K562 (cell line): ENCODE measurements at places on chromosomes 7 and 10.
A peak's percentile ranks its signal among the peaks of the same experiment; 100 is the strongest.

GRCh38 chr10:34177445-34177844 lies 637.7 kb downstream of the PARD3 start:
- DNase-seq = no peak

DNA sequence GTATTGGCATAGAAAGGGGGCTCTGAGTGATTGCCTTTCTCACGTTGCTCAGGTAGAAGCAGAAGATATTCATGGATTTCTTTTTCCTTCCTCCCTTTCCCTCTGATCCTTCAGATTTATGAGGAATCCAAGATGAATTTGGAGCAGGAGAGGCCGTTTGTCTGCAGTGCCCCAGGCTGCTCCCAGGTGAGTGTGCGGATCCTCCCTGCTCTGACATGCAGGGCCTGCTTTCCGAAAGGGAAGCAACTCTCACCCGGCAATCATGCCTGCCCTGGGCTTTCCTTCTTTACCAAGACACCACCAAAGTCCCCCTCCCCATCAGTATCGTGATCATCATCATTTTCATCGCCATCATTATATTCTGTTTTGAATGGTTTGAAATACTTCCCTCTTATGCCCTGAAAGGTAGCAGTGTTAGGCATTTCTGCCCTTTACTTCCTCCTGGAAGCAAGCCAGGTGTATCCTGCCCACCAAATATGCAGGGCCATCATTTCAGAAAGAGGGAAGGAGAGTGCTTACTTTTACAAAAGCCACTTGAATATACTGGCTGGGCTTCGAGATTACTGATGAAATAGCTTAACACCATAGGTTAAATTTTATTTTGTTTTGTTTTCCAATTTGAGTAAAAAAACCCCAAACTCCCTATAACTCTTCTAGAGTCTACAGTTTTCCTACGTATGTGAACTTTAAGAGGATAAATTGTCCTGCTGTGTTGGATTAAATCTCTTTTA lies 75.9 kb downstream of the CREB5 start:
- DNase-seq = no peak

- no peak for DNase-seq
Measured at GRCh38 chr7:112566442-112567324, 85.9 kb downstream of the LSMEM1 start.

GRCh38 chr10:132539431-132539839 lies 1.8 kb downstream of the INPP5A start:
- no peak for DNase-seq

DNA sequence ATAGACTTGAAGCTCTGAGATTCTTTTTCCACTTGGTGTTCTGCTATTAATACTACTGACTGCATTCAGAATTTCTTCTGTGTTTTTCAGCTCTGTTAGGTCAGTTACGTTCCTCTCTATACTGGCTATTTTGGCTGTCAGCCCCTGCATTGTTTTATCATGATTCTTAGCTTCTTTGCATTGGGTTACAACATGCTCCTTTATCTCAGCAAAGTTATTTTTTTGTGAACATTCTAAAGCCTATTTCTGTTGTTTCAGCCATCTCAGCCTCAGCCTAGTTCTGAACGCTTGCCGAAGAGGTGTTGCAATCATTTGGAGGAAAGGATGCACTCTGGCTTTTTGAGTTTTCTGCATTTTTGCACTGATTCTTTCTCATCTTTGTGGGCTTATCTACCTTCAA lies 201.5 kb upstream of the GNAI1 start:
- no peak for DNase-seq

DNA sequence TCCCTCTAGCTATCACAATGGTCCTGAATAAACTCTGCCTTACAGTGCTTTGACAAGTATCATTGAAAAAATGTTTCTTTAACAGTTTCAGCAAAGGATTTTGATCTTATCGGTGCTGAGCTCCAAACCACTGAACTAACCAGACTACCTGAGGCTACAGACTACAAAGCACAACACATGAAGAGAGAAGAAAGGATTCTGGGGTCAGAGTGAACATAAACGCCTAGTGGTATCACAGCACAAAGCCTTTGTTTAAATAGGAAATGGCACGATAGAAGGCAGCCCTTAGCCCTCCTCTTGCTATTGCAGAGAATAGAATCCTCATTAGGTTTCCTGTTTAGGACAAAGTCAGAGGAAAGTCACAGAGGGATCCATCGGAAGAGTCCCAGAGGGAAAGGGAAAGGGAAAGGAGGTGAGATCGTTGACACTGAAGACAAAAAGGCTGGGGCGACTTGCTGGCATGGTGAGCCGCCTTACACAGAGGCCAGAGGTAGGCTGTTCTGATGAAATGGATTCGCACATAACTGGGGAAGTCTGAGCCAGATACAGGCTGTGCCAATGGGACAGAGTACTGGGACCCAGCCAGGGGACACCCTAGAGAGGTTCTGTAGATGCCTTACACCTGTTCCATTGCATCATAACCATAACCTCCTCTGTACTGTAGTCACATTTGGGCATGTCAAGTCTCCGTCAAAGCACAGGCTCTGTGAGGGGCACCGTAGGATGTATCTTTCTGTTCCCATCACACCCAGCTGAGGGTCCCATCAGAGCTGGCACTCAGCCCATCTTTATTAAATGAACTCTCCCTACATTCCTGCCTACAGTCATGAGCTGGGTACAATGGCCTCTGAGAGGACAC lies 71.5 kb downstream of the XPNPEP1 start:
- DNase-seq = no peak

DNA sequence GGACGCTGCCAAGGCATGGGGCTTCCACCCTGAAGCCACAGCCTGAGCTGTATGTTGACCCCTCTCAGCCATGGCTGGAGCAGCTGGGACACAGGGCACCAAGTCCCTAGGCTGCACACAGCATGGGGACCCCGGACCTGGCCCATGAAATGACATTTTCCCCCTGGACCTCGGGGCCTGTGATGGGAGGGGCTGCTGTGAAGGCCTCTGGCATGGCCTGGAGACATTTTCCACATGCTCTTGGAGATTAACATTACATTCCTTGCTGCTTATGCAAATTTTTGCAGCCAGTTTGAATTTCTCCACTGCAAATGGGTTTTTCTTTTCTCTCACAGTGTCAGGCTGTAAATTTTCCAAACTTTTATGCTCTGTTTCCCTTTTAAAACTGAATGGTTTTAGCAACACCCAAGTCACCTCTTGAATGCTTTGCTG lies 463.6 kb downstream of the ZWINT start:
- no peak for DNase-seq

- no peak for DNase-seq
Measured at GRCh38 chr10:90920986-90921666, at the start of gene ANKRD1. Gene ANKRD1, minus strand, starts transcription at chr10:90921087. Its CDS starts 60 bp downstream, at chr10:90921027.

GRCh38 chr10:91536111-91536510 lies 96.8 kb downstream of the PPP1R3C start:
- no peak for DNase-seq

DNA sequence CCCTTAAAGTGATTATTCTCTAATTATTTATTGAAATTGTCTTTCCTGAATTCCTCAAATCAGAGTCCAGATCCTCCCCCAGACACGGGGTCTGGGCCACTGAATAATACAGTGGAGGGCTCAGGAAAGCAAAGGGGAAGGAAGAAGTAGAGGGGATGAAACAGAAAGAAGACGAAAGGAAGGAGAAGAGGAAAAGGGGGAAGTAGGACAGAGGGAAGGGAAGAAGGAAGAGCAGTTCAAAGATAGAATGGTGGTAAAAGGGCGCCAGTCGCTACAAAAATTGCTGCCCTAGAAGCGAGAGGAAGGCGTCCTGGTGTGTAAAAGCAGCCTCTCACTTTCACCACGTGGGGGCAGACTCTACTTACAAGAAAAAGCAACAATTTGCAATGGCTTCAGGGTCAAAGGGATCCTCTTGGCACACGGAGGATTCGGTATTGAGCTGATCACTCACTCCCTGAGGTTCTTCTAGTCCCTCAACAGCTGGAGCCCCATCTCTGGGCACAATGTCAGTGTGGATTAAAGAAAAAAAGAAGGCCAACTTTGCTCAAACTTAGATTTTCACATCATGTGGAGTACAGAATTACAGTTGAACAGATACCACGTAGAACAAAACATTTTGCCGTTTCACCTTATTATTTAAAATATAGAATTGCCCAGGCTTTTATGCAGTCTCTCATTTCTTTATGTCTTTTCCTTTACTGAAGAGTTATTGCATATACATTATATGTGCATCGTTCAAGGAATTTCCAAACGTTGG lies 31.4 kb upstream of the NPVF start:
- peak; percentile 60 for DNase-seq

DNA sequence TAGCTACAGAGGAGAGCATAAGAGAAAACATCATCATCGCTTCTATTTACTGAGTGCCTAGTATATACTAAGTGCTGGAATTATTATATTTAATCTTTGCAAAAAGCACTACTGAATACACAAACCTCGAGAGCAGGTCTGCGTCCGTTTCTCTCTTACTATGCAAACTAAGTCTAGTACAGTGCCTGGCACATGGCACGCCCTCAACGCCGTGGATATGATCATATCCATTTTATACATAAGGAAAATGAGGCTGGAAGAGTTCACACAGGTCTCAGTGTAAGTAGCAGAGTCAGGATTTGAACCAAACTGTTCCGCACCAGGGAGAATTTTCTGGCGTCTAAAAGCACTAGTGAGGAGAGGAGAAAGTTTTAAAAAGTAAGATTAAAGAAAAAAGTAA lies 17.6 kb downstream of the MXI1 start:
- no peak for DNase-seq

DNA sequence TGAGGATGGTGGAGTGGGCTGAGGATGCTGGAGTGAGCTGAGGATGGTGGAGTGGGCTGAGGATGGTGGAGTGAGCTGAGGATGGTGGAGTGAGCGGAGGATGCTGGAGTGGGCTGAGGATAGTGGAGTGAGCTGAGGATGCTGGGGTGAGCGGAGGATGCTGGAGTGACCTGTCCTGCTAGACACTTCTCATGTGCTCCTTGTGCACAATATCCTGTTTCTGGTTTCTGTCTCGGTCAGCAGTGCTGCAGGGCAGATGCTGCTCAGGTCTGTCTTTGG lies 29.2 kb downstream of the ANXA8 start:
- DNase-seq = no peak

- DNase-seq = no peak
Measured at GRCh38 chr7:151177310-151177709, 9.7 kb downstream of the ASB10 start.

DNA sequence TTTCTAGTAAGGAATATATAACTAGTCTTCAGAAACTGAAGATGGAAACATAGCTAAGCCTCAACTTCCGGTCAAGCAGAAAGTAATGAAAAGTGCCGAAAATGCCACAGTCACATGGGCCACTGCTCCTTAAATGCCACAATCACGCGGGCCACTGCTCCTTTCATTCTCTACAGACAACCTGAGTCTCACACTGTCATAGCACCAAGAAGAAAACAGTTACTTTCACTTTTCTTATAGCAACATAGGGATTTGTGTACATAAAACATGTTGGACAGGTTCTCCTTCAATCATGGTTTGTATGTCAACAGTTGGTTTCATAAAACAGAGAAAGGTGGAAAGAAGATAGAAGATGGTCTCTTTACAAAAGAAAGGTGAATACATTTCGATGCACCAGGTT lies 48.6 kb upstream of the NOBOX start:
- DNase-seq = no peak

DNA sequence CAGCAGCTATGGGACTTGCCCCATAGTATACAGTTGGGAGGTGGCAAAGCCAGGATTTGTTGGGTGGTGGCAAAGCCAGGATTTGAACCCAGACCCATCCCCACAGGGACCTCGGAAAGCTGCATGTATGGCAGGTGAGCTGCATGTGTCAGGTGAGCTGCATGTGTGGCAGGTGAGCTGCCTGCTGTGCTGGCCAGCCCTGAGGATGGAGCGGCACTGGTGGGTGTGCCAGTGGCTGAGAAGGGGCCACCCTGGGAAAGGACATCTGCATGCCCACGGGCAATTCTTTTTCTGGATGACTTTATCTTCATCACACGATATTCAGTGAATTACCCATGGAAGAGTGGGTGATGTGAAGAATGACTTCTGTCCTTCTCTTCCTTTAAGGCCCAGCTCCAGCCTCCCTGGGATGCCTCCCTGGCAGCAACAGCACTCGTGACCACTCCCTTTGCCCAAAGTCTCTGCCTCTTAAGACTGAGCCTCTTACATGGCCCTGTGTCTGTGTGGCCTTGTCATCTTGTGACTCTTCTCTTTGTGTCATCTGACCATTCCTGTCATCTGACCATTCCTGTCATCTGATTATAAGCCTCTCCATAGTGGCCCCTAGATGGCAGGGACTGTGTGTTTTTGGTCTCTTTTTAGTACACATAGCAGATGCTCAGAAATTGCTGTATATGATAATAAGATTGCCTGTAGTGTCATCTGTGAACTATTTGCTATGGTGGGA lies 25.0 kb downstream of the CLEC2L start:
- DNase-seq = no peak

GRCh38 chr7:128069373-128070364 lies 38.4 kb upstream of the LRRC4 start:
- DNase-seq = no peak

DNA sequence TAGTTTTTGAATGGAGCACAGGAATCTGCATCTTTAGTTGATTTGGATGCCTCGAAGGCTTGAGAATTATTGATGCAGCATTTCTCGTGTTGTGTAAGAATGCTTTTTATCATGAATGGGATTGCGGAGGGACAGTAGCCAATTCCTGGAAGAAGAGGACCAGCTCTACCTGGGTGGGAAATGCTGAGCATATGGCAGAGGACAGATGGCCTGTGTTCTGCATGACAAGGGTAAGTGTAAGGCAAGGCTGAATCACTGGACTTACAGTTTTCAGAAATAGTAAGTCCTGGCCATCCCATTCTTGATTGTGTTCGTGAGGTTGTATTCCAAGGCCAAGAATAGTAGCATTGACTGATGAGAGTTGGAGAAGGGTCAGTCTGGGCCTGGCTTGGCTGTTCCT lies 15.9 kb downstream of the RP9 start:
- DNase-seq = no peak

DNA sequence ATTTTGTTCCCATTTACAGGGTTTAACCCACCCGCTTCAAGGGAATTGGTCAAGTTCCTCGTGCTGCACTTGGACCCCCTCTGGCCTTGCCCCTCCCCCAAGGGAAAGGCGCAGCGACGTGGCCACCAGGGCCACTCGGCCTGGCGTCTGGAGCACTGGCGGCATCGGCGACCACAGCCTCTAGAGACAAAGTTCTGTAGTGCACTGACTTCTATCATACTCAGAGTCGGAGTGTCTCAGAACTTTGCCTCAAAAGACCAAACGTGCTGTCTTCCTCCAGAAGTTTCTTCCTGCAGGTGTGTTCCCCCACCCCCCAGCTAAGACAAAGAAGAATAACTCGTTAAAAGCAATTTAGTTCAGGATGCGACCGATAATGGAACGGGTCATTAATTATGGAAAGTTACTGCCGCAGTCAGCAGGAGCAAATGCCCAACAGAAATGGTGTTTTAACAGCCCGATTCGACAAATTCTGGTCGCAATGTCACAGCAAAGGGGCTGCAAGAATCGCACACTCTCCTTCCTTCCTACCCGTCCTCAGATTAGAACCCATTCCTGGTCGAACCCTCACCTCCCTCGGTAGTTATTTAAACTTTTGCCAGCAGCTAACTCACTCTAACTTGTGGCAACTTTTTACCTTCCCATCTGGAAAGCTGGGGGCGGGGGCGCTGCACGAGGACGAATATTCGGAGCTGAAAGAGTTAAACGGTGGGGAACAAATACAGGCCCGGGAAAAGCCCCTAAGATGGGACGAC lies 202.1 kb upstream of the NFE2L3 start:
- peak; percentile 49 for DNase-seq

- DNase-seq = no peak
Measured at GRCh38 chr10:45432700-45433472, 58.9 kb downstream of the ALOX5 start.
